HAP-1 (cell line): ENCODE measurements at places on chromosomes 7 and 10.

GRCh38 chr10:48606530-48607355 lies 1.9 kb upstream of the ARHGAP22 start:
- no peak for DNase-seq

GRCh38 chr7:37128327-37129034 lies 320.2 kb downstream of the ELMO1 start:
- no peak for DNase-seq

GRCh38 chr10:34137955-34138354 lies 677.1 kb downstream of the PARD3 start:
- DNase-seq: no peak

GRCh38 chr10:9301554-9301953 lies 1247.1 kb downstream of the GATA3 start:
- no peak for DNase-seq

GRCh38 chr7:76037310-76037709 lies 10.5 kb downstream of the STYXL1 start:
- DNase-seq: no peak
